ENCODE measurements at places on chromosomes 4 and X.

DNA sequence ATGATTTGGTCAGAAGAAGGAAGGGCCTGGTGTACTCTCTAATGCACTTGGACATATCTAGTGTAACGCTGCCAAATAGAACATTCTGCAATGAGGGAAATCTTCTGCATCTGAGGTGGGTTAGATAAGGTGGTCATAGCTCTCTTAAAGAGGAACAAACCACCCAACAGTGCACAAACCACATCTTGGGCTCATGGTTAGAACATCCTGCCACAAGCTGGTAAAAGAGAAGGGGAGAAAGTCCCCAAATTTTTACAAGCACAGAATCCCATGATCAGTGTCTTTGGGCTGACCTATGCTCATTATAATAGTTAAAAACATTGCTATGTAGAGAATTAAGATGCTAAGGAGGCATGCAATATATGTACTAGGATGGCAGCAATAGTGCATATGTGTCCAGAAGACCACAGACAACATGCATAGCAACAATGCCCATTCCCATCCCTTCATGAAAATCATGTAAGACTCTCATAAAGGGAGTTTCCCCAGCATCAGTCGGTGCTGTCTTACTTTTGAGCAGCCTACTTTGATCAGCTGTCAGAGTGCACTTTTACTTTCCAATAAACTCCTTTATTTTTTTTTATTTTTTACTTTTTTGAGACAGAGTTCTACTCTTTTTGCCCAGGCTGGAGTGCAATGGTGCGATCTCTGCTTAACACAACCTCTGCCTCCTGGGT is 99.7 kb upstream of the SLC7A11 start:
- no peak for DNase-seq

GRCh38 chr4:37726666-37727065 is 40.5 kb upstream of the RELL1 start:
- DNase-seq = no peak

- DNase-seq = no peak
Measured at GRCh38 chrX:9665113-9665512, 100.5 kb downstream of the GPR143 start.

- no peak for DNase-seq
Measured at GRCh38 chrX:53422861-53423306, at the start of gene RIBC1. RIBC1 (plus strand) TSS chrX:53422873; CDS start chrX:53426277, 3,404 bp downstream.

GRCh38 chr4:44160776-44161367 is 287.7 kb downstream of the KCTD8 start:
- no peak for DNase-seq

GRCh38 chrX:144566592-144566991 is 680.7 kb upstream of the SPANXN1 start:
- no peak for DNase-seq

DNA sequence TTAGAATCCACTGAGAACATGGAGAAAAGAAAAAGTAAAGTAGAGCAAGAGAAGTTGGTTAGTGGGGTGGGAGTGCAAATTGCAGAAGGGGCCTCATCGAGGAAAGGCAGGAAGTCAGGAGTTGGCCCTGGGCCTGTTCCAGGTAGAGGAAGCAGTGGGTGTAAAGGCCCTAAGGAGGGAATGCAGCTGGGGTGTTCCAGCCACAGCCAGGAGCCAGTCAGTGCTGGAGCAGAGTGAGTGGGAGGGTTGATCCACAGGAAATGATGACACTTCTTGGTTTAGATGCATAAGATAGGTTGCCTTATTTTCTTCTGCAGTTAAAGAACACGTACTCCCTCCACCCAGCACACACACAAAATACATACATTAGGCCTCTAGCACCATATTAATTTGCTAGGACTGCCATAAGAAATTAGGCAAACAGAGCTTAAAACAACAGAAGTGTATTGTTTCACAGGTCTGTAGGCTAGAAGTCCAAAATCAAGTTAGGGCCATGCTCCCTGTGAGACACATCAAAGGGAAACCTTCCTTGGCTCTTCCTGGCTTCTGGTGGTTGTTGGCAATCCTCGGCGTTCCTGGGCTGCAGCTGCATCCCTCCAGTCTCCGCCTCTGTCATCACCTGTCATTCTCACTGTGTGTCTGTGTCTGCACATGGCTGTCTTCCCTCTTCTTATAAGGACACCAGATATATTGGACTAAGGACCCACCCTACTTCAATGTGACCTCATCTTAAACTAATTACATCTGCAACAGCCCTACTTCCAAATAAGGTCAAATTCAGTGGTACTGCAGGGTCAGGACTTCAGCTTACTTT is 205.9 kb downstream of the AASDH start:
- DNase-seq = no peak

Data from neural crest cell (in vitro differentiated cells).